Sigmoid colon (tissue), 7 donors: ENCODE measurements at places on chromosomes 12 and 14. TPM values are rescaled to one million over a fixed set of nuclear protein-coding genes. Genes with fewer than 3 reads are reported as not detected.
A peak's percentile ranks its signal among the peaks of the same experiment; 100 is the strongest.

GRCh38 chr12:120640861-120641833, 721 bp downstream of the CABP1 start:
- no peak for DNase-seq

DNA sequence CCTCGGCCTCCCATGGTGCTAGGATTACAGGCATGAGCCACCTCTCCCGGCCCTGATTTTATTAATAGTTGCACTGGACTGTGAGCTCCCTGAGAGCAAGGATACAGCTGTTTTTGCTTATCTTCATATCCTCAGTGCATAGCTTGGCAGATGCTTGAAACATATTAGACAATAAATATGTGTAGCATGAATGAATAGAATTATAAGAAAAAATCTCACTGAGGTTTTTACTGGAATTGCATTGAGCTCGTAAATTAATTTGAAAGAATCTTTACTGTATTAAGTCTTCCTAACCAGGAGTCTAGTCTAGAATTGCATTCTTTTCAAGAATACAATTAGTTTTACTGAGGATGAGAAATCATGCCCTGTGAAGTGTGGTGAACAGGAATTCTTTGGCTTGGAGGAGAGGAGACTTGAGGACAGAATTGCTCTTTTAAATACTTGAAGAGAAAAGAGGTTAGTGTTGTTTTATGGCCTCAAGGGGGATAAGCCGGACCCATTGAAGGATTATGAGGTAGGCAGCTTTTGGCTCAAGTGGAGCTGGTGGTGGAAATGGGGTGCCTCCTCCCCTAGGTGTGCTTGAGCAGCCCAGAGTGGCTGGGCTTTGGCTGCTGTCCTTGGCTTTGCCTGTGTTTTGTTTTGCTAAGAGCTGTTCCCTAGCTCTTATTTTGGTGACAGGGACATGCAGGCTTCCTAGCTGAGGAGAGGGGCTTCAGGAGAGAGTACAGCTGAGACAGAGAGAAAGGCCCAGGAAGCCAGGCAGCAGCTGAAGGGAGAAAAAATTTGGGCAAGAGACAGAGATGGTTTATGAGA, 34.0 kb downstream of the PLEKHD1 start:
- no peak for DNase-seq

GRCh38 chr12:34601689-34602088, 579.4 kb downstream of the ALG10 start:
- DNase-seq = no peak

DNA sequence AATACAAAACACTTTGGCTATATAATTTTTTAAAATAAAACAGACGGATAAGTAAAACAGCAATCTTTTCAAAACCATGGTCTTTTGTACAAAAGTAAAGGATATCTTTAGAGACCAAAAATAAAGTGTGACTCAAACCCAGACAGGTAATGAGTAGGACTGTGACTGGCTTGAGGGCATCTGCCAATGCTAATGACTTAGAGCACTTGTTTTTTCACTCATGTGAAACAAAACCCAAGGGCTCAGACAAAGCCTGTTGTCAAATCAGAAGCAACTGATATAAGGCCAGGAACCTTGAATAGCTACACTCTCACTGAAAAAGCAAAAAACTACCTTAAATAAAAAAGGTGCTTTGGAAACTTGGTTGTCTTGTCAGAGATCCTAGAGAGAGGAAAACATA, 357.4 kb downstream of the TMEM117 start:
- no peak for DNase-seq

GRCh38 chr12:121620333-121620891, 5.9 kb upstream of the ORAI1 start:
- DNase-seq = no peak

GRCh38 chr14:67056684-67057083, 132.6 kb upstream of the GARIN2 start:
- no peak for DNase-seq

Gene RHEBL1
- total RNA-seq = 0.36 TPM

Gene RFLNA
- 0.83 TPM for total RNA-seq

Gene KRT75
- total RNA-seq = not detected

Gene NOS1
- 1.6 TPM for total RNA-seq

- peak; percentile 86 for DNase-seq
Measured at GRCh38 chr14:74612350-74613021, 449 bp upstream of the LTBP2 start.

GRCh38 chr12:131204416-131205274, 250.9 kb downstream of the ADGRD1 start:
- DNase-seq = peak; percentile 51

DNA sequence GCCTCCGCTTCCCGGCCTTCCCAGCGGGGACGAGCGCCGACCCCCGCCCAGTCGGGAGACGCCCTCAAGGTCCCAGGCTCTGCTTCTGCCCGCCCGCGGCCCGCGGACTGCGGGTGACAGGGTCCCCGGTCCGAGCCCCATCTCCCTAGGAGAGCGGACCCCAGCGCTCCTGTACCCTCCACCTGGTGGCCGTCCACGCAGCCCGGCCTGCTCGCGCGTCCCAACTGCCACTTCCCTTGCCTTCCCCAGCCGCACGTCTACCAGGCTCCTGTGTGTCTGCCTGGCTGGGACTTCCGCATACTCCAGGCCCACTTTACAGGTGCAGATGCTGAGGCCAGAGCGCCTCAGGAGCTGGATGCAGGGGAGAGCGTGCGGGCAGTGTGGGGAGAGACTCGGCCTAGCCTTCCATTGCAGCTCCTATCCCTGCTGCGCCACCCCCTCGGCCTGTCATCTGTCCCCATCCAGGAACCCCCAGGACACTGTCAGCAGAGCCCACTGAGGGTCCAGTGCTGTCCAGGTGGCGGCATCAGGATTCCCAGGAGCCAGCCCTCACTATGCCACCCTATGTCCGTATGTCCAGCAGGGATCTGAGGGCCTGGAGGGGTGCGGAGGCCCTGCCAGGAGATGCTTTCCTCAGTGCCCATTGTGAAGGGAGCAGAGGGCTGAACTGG, 8.0 kb upstream of the ANKRD9 start:
- peak; percentile 68 for DNase-seq
